NCI-H774 (cell line): ENCODE measurements at places on chromosomes 7 and 10.

DNA sequence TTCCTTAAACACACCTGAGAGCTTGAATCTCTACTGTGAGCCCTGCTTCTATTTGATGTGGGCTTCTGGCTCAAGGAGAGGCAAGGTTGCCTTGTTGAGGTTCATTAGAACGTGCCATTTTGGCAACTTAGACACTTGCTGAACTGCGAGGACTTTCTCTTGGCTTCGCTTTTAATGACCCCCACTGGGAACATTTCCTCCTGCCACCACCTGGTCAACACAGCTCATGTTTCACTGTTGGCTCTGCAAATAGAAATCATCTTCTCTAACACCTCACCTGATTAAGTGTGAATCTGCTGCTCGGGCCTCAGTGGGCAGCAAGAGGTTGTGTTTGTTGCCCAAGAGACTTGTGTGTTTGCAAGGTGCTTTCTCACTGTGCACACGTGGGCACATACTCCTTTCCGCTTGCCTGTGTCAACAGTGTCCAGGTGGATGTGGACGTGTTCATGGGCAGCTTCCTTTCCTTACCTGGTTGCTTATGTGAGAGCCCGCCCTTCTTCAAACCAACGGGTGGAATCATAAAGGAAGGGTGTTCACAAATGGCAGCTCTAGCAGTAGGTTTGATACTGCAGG is 147.0 kb downstream of the NRP1 start:
- DNase-seq = peak; percentile 37

DNA sequence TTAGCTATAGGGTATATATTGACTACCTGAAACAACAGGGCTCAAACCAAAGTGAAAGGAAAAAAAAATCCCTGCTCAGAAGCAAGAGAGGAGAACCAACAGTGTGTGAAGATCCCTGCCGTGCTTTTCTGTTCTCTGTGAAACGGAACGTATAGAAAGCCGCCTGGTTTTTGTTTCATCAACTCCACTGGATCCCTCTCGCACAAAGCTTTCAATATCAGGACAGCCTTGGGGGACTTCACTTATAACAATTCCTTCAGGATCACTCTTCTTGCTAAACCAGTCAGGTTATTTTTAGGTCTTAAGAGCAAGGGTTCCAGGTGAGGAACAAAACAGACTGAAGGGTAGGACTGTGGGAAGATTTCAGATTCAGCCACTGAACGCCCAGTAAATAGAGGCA is 151.1 kb upstream of the CACNA2D1 start:
- DNase-seq = peak; percentile 42

DNA sequence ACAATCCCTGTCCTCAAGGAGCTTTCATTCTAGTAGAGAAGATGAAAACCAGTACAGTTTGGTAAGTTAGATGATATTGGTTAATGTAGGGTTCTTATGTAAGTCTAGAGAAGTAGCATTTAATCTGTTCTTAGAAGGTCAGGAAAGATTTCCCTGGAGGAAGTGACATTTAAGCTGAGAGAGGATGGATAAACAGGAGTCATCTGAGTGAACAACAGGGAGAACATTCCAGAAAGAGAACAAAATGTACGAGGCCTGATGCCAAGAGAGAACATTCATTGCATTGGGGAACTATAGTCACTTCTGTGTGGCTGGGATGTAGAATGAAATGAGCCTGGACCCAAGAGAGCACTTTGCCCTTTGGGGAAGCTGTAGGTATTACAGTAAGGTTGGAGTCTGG is 88.0 kb downstream of the CFTR start:
- DNase-seq = no peak

GRCh38 chr7:74262639-74263398 is 8.6 kb upstream of the RFC2 start:
- peak; percentile 30 for DNase-seq

GRCh38 chr7:93927585-93927984 is 6.0 kb downstream of the GNG11 start:
- no peak for DNase-seq

DNA sequence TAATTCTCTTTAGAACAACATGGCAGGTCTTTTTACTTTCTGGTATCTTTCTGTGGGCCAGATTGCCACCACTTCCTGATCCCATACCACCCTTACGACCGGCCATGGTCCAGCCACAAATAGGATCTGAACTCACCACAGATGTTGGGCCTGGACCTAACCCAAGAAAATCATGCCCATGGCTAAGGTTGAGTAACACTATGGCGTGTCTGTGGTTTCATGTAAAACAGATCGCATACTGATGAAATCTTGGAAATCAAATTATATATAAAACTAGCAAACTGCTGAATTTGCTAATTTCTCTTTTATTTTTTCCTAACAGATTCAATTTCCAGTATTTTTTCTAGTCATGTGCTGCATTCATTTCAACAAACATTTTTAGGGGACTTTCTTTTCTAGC is 77.2 kb downstream of the CH25H start:
- no peak for DNase-seq

- DNase-seq = no peak
Measured at GRCh38 chr7:3076163-3076562, 32.5 kb upstream of the CARD11 start.

DNA sequence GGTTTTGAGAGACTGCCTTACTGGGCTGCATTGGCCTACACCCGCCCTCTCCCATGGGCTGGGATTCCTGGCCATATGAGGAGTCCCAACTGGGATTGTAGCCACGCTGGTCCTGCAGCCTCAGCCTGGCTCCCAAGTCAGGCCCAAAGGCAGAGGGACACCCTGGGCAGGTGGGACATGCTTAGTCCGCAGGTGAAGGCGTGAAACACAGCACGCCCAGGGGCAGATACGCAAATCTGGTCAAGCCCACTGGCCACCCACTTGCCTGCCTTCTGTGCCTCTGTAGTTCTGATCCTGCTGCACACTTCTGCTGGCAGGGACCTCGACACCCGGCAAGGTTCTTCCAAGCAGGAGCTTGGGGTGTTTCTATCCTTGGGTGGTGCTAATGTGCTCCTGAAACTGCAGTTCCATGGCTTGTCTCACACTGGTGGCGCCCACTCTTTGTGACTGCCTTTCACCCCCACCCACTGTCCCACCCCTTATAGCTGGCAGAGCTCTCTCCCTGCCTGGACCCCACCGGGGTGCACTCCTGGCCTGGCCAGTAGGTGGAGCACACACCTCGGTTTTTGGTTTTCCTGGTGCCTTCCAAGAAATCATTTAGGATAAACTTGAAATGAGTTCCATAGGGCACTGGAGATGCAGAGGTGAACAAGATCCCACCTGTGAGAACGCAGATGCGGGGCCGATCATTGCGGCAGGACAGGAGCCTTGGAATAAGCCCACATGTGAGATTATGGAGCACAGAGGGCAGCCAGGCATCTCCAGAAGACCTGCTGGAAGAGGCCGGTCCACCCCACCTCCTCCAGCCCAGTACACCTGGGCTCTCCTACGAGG is 47.9 kb downstream of the MKI67 start:
- no peak for DNase-seq

GRCh38 chr10:49015700-49016099 is 76.1 kb upstream of the LRRC18 start:
- no peak for DNase-seq

GRCh38 chr10:101567165-101568006 is 20.7 kb downstream of the POLL start:
- no peak for DNase-seq

- DNase-seq = no peak
Measured at GRCh38 chr7:20352573-20353306, 22.0 kb downstream of the ITGB8 start.

- DNase-seq = no peak
Measured at GRCh38 chr10:15419279-15419874, 48.3 kb upstream of the FAM171A1 start.

GRCh38 chr7:157791261-157791660 is 454.5 kb downstream of the DNAJB6 start:
- no peak for DNase-seq

GRCh38 chr10:99004738-99005137 is 230.9 kb downstream of the HPSE2 start:
- no peak for DNase-seq

- no peak for DNase-seq
Measured at GRCh38 chr10:99812177-99812576, 29.7 kb downstream of the ABCC2 start.

DNA sequence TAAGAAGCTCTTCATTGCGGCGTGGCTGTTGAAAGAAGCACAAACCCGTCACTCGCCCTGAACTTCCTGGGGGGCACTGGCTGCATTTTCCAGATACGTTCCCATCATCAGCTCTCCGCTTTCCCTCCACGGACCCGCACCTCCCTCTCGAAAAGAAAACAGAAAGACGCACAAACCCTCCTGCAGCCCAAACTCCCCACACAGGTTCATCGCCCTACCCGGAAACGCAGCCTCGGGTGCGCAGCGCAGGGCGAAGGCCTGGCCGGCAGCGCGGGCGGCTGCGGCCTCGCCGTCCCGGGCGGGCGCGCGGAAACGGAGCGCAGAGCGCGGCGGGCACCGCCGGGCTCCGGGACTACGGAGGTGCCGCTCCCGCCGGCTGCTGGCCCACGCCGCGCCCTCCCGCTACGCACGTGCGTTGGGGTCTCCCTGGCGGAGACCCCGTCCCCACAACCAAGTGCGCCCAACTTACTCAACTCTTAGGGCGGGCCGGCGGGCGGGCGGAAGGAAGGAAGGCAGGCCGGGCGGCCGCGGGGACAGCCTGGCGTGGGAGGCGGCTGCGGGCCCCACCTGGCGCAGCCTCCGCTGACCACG is 822 bp downstream of the ZNF800 start:
- DNase-seq = no peak

GRCh38 chr10:11697718-11698527 is 44.3 kb upstream of the ECHDC3 start:
- no peak for DNase-seq

DNA sequence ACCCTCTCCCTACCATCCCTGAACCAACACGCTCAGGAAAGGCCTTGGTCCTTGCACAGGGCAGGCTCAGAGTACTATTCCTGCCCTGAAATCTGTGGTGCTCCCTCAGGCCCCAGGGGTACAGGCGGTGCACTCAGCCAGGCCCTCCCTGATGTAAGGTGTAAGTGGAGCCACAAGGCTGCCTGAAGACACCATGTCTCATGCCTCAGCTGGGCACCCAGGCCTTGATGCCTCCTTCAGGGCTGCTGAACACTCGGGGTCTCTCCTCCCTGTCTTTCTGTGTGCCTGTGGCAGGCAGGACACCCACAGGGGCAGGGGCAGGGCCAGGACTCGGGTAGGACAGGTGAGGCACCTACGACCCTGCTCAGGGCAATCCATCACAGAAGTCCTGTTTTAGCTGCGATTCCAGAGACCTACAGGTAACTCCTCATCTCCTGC is 22.9 kb upstream of the ANTXRL start:
- no peak for DNase-seq

- DNase-seq = no peak
Measured at GRCh38 chr7:150466477-150466876, 16.0 kb downstream of the GIMAP8 start.

- DNase-seq = no peak
Measured at GRCh38 chr10:101906586-101907183, 63.1 kb upstream of the KCNIP2 start.

DNA sequence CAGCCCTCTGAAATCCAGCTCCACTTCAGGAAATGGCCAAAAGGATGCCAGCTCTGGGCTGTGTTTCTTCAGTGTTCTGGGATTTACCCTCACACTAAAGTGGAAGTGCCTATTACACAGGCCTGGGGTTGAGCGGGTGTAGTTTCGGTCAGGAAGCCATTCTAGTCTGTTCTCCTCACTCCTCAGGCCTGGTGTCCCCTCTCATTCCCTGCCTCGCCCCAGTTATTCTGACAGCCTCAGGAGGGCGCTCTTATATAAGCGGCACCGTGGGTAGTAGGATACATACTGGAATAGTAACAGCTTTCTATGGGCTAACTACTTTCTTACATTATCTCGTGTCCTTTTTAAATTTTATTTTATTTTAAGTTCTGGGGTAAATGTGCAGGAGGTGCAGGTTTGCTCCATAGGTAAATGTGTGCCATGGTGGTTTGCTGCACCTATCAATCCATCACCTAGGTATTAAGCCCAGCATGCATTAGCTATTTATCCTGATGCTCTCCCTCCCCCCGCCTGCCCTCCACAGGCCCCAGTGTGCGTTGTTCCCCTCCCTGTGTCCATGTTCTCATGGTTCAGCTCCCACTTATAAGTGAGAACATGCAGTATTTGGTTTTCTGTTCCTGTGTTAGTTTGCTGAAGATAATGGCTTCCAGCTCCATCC is 12.2 kb upstream of the LGI1 start:
- DNase-seq = no peak

- DNase-seq = no peak
Measured at GRCh38 chr10:113657544-113657943, 6.3 kb downstream of the NRAP start.

DNA sequence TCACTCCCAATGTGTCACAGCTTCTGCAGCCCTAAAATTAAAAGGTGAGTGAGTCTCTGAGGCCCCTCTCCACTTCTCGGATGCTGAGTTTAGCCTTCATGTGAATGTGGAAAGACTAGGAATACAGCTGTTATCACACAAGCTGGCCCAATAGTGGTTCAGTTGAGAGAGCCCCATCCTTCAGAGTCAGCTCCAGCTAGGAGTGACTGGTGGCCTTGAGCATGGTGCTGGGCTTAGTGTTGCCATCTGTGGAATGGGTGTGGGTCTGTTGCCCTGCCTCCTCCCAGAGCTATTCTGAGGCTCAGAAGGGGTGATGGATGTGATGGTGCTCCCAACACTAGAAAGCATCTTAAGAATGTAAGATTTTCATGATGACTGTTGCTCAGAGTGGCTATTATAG is 55.8 kb downstream of the FIGNL1 start:
- no peak for DNase-seq

DNA sequence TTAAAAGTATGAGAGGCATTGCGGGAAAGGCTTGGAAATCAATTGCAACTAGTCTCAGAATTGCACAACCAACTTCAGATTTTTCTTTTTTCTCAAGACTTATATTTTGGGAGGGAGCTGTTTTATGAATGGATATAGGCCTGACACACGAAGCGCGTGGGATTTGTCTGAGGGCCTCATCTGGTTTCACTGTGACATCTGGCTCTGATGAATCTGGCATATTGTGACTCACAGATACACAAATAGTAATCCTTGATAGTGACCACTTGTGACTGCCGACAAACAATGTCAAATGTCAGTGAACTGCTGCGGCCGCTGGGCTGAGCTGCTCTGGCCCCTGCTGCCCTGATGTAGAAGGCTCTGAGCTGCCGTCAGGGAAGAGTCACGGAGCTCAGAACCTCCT is 655.1 kb downstream of the INHBA start:
- DNase-seq = no peak

- no peak for DNase-seq
Measured at GRCh38 chr7:83524277-83525075, 124.5 kb downstream of the SEMA3E start.

GRCh38 chr10:48926255-48926654 is 13.4 kb downstream of the LRRC18 start:
- no peak for DNase-seq

DNA sequence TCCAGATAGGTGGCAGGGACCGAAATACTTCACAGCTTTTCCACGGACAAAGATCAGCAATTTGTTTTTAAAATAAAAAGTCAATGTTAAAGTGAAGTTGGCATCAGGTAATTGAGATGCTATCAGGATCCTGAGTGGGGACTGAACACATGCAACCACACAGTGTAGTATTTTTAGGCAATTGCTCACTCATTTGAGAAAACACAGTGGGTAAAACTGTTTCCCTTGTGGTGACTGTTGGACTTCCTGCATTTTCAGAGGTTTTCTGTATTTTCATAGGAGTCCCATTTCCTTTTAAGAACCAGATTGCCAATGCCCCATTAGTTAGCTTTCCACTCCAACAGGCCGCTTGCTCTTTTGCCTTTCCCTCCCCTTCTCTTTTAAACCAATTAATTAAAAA is 159.5 kb upstream of the ZNF32 start:
- no peak for DNase-seq

GRCh38 chr10:52128056-52128683 is 185.9 kb upstream of the DKK1 start:
- DNase-seq = no peak
